ENCODE measurements at places on chromosomes 6 and 20.

GRCh38 chr6:131372535-131372934, 200.5 kb upstream of the ARG1 start:
- no peak for DNase-seq

DNA sequence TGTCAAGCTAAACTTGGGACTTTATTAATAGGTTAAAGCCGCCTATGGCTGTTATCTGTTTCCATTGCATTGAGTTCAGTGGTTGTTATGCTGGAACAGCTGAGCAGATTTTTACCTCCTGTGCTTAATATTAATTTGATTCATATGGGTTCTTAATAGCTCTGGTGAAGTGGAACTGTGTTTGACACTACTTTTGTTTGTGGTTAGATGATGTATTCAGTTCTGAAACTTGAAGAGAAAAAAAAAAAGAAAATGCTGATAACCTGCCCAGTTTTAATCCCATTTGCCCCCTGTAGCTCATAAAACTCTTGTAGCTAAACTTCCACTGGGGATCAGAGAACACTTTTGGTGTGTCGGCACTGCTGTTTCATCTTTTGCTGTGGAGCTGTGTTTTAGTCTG, 117.8 kb downstream of the ZDHHC14 start:
- DNase-seq = no peak

- DNase-seq = no peak
Measured at GRCh38 chr6:144840619-144841018, 555.5 kb downstream of the UTRN start.

GRCh38 chr6:31723245-31723979, at the start of gene MPIG6B:
MPIG6B (plus strand) TSS chr6:31723373; CDS start chr6:31723384, 11 bp downstream.
- DNase-seq = no peak

DNA sequence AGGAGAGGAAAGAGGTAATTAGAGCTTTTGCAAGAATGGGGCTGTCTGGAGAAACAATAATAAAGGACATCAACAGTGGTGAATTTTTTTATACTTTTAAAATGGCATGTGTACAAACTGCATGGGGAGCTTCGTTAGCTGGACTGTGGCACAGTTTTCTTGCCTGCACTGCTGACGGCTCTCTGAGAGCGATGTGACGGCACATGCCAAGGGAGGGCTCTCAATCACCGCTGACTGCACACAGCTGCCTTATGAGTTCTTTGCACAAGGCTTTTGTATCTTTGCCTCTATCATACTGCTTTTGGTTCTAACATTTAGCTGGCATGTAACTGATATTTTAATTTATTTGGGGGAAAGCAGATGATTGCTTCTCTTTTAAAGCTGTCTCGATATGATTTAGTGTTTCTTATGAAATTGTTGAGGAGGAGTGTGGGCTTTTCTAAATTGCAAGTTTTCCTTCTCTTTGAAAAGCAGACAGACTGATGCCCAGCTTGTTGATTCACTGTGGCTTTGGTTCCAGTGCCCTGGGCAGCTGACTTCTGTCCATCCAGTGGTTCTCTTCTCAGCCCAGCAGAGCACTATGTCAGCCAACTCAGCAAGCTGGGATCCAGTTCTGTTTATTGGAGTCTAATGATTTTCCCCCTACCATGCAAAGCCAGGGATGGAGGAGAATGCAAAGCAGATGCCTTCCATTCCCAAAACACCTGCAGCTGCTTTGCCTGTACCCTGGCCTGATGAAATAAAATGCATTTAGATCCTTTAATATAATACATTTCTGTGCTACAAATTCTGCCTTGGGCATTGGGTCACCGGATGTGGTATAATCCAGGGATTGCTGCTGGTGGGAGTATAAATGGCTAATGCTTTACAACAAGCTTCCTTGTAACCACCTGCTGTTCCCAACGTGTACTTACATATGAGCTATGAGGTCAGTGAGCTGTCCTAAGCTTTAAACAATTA, 323.9 kb downstream of the ZFAND3 start:
- no peak for DNase-seq

DNA sequence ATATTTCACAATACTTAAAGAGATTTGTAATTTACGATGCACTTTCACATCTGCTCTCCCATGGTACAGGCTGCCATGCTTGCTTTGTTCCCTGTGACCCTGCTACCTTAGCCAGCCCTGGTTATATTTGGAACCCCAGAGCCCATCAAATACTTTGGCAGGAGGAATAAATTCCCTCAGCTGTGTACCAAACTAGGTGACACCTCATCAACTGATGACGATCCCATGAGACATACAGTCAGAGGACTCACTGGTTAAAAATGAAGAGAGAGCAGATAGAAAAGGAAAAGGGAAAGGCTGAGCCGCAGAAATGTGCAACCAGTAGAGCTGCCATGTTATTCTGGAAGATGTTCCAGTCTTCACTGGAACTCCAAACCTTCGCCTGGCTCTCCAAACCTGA, 120.0 kb downstream of the SIM1 start:
- DNase-seq = no peak

DNA sequence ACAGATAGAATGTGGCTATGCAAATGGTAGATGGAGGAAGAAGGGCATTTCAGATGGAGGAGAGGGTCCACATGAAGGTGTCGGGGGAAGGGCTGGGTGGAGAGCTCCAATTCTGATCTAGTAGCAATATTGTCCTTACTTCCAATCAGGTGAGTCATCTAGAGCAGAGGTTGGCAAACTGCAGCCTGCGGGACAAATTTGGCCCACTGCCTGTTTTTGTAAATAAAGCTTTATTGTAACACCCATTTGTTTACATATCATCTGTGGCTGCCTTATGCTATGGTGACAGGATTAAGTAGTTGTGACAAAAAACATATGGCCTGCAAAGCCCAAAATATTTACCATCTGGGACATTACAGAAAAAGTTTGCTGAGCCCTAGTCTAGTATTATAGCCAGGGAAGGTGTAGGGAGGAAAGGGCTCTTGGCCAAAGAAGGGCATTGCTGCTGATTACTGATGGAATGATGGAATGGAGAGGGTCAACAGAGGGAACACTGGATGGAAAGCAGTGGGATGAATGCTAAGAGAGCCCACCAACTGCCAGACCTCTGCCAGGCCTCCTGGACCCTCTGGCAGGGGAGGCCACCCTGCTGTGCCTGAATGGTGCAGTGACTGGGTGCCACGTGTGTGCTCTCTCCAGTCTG, 79.8 kb downstream of the SLC22A23 start:
- no peak for DNase-seq

DNA sequence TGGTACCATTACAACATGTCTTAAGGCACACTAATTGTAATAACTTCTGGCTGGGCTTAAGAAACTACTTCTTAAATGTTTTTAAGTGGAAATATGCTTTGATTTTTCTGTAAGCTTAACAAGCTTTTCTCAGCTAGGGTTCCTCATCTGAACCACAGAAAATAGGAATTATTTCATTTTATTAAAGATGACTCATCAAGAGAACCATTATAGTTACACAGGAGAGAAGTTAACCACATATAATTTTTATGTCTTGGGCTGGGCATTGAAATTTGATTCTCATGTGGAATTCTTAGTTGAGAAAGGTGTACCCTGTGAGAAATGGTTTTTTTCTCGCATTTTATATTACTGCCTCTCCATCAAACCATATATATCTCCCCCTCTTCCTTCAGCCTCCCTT, 75.1 kb downstream of the QKI start:
- DNase-seq = no peak

GRCh38 chr20:24909086-24909780, 39.8 kb upstream of the CST7 start:
- no peak for DNase-seq

- no peak for DNase-seq
Measured at GRCh38 chr6:132812255-132812732, 2.1 kb upstream of the RPS12 start.

GRCh38 chr6:72553531-72554511, 68.0 kb upstream of the KCNQ5 start:
- DNase-seq = no peak

DNA sequence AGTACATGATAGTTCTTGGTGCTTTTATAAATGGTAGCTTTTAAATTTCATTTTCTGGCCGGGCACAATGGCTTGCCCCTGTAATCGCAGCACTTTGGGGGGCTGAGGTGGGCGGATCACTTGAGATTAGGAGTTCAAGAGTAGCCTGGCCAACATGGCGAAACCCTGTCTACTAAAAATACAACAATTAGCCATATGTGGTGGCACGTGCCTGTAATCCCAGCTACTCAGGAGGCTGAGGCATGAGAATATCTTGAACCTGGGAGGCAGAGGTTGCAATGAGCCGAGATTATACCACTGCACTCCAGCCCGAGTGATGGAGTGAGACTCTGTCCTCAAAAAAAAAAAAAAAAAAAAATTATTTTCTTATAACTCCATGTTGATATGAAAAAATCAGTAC, 36.0 kb downstream of the LRRN4 start:
- no peak for DNase-seq

- no peak for DNase-seq
Measured at GRCh38 chr6:117677553-117678141, 2.4 kb downstream of the NUS1 start.

GRCh38 chr20:6780433-6781190, 13.1 kb downstream of the BMP2 start:
- DNase-seq = no peak

- no peak for DNase-seq
Measured at GRCh38 chr6:14231071-14231483, 113.5 kb downstream of the CD83 start.

- DNase-seq = no peak
Measured at GRCh38 chr6:37052027-37052628, 46.7 kb downstream of the FGD2 start.

- DNase-seq = no peak
Measured at GRCh38 chr6:157657754-157658153, 165.3 kb upstream of the SNX9 start.

- DNase-seq = no peak
Measured at GRCh38 chr6:71388856-71389527, 100.4 kb downstream of the OGFRL1 start.

GRCh38 chr6:134647861-134648260, 302.0 kb downstream of the ALDH8A1 start:
- no peak for DNase-seq

DNA sequence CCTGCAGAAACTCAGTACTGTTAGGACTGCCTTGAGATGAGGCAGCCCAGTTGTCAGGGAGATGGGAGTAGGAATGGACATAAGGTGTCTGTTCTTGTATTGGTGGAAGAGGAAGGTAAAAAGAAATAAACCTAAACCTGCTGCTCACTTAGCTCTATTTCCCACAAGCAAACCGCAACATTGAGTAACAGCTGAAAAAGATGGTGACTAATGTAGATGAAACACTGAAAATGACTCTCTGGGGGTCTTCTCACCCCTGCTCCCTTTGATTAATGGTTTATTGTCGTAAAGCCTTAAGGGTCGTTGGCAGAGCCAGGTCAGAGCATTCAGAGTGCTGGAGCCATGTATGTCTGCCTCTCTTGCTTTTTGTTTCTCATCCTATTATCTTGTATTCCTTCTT, 87.5 kb downstream of the FOXO3 start:
- DNase-seq = no peak

GRCh38 chr6:37777272-37777834, 42.2 kb upstream of the ZFAND3 start:
- no peak for DNase-seq

DNA sequence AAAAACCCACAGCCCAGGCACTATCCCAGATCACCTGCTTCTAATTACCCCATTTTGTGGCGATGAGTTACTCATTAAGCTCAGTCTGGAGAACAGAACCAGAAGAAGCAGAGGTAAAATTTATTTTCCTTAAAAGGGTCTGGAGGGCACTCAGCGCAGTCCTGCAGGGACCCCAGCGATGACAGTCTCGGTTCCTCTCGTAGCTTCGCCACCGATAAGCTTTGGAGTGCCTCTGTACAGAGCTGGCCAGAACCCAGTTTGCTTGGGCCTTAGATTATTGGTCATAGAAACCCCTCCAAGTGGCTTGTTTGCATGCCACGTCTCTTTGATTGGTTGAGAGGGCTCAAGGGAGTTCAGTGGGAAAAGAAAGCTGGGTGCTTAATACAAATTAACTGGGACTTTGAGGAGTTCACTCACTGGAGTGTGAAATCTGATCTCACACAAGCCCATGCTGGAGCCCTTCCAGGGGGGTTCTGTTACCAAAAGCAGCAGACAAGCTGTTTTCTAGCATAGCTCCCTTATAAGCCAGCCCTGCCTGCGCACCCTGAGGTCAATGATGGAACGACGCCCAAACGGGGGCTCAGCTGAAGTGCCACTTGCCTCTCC, 158.5 kb upstream of the ARID1B start:
- DNase-seq = no peak

DNA sequence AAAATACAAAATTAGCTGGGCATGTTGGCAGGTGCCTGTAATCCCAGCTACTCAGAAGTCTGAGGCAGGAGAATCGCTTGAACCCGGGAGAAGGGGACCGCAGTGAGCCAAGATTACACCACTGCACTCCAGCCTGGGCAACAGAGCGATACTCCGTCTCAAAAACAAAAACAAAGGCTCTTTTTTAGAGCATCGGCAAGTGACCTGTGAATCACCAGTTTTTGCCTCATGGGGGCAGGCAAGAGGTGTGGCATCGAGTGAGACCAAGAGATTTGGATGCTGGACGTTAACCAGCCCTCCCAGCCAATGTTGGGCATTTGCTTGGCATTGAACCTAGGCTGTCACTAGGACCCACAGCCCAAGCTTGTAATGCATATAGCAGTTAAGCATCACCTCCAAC, 14.6 kb upstream of the CDK5RAP1 start:
- DNase-seq = no peak

DNA sequence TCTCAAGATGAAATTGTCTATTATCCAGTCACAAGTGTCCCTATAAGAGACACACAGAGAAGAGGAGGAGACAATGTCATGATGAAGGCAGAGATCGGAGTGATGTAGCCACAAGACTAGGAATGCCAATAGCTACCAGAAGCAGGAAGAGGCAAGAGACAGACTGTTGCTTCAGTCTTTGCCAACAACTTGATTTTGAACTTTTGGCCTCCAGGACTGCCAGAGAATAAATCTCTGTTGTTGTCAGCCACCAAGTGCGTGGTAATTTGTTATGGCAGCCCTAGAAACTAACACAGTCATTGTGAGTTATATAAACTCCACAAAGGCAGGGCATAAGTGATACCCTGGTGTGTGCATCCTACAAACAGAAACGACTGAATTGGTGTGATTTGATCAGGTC, 517.0 kb downstream of the BTBD3 start:
- no peak for DNase-seq

GRCh38 chr6:72972579-72972978, 252.7 kb downstream of the KHDC1L start:
- no peak for DNase-seq

- no peak for DNase-seq
Measured at GRCh38 chr6:64034910-64035655, 399.5 kb downstream of the PHF3 start.

- no peak for DNase-seq
Measured at GRCh38 chr6:107753778-107754177, 70.3 kb downstream of the SCML4 start.

DNA sequence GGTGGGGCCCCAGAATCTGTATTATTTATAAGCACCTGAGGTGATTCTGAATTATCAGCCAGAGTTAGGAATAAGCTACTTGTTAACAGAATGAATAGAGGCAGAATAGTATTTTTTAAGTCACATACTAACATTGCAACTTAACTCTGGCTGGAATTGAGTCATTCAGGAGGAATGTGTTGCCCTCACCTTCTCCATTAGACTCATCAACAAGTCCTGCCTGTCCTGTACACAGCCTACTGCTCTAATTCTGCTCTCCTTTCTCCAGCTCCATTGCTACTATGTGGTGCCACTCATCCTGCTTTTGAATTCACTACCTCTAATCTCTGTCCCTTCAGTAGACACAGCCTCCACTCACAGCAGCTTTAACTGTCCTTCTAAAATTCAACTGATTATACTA, 669.4 kb downstream of the DHX35 start:
- no peak for DNase-seq

- no peak for DNase-seq
Measured at GRCh38 chr6:160667639-160668481, 3.8 kb upstream of the LPA start.

- DNase-seq = no peak
Measured at GRCh38 chr6:115544765-115545671, 515.7 kb downstream of the FRK start.

Data from CMK (cell line).